ENCODE measurements at places on chromosomes 16 and 17.

DNA sequence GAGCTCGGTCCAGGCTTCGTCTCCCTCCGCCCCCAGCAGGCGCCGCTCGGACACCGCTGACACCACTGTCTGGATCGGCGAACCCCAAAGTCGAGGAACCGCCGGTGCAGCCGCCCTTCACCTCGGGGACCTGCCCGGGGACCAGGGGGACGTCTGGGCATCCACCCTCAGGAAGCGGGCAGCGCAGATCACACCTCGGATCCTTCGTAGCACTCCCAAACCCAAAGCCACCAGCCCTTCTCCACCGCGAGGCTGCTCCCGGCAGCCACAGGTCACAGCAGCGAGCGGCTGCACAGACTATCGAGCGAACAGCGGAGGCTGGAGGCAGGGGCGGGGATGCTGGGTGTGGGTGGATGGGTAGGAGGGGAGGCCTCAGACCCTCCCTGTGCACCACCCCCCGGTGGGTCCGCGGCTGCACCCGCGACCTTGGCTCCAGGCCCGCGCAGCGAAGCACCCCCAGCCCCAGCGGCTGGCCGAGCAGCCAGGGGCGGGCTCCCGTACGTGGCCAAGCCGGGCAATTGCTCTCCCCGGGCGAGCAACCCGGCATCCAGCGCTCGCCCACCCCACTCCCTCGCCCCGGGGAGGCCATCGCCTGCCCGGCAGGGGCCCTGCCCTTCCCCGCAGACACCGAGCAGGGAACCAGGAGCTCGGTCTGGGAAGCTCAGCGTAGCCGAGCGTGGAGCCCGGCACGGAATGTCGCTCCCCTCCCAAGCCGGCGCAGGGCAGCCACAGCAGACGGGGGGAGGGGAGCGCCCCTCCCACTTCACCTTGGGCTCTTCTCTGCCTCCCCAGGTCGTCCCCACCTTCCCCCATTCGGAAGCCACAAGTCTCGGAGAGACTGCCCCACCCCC lies 1.0 kb downstream of the SDK2 start:
- DNase-seq: peak; percentile 45

DNA sequence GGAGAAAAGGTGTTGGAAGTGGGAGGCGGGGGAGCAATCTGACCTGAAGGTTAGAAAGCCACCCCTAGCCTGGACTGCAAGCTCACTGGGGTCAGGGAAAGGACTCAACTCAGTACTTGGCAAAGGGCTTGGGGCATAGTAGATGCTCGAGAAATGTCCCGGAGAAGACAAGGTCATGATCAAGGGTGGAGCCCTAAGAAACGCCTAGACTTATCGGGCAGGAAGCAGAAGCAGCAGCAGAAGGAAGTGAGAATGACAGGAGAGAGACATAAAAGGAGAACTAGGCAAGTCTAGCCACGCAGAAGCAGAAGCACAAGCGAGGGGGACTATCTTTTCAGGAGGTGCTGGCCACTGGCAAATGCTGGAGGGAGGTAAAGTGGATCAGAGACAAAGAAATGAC lies 10.2 kb downstream of the COTL1 start:
- no peak for DNase-seq

- no peak for DNase-seq
Measured at GRCh38 chr17:31061678-31062077, 33.1 kb upstream of the NF1 start.

- DNase-seq: no peak
Measured at GRCh38 chr16:19166500-19166899, 1.5 kb upstream of the SYT17 start.

- DNase-seq: peak; percentile 66
Measured at GRCh38 chr16:74309789-74310781, 13.5 kb downstream of the PSMD7 start.
